Keratinocyte (primary cell): ENCODE measurements at places on chromosomes 16 and 17. TPM values are rescaled to one million over a fixed set of nuclear protein-coding genes. Genes with fewer than 3 reads are reported as not detected.

- no peak for DNase-seq
- no peak overlapping the region for H3K27ac ChIP-seq
- peaks cover 22% of the 10 kb centered on the region for H3K4me1 ChIP-seq
- H3K27me3 ChIP-seq: no peaks in the 10 kb centered on the region
- peaks cover 23% of the 10 kb centered on the region for H3K36me3 ChIP-seq
- H3K4me3 ChIP-seq: no peak overlapping the region
These were observed 7.3 kb downstream of the CLUH start for GRCh38 chr17:2704031-2704889.

DNA sequence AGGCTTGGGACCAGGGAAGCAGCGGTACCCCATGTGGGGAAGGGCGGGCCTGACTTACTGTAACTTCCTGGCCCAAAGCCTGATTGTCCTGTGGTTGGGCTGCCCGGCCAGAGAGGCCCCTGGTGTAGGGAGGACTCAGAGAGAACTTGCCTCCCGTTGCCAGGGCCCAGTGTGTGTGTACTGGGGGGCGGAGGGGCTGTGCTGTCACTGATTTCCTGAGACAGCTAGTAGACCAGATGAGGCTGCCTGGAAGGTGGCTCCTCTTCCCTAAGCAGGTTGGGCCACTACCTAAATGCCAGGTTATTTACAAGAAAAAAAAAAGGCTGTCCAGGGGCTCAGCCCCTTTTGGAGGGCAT, 16.7 kb downstream of the SOCS3 start:
- no peak for DNase-seq
- H3K27me3 ChIP-seq: no peaks in the 10 kb centered on the region
- peak overlapping the region; percentile 87 for H3K27ac ChIP-seq

The SOCS1 gene
- 0.98 to 2.8 TPM (median 2.4 TPM) in 3 replicates for polyA plus RNA-seq

The CDH1 gene
- 247 to 378 TPM (median 285 TPM) in 3 replicates for polyA plus RNA-seq

The PLCG2 gene
- 1.8 to 3.6 TPM (median 3.5 TPM) in 3 replicates for polyA plus RNA-seq

- no peak for DNase-seq
- no peaks in the 10 kb centered on the region for H3K27me3 ChIP-seq
- H3K4me3 ChIP-seq: no peak overlapping the region
- no peaks in the 10 kb centered on the region for H3K4me1 ChIP-seq
- no peak overlapping the region for H3K27ac ChIP-seq
- H3K36me3 ChIP-seq: peaks cover 14% of the 10 kb centered on the region
These were observed 32.3 kb upstream of the CAPN15 start for GRCh38 chr16:495127-495748.

DNA sequence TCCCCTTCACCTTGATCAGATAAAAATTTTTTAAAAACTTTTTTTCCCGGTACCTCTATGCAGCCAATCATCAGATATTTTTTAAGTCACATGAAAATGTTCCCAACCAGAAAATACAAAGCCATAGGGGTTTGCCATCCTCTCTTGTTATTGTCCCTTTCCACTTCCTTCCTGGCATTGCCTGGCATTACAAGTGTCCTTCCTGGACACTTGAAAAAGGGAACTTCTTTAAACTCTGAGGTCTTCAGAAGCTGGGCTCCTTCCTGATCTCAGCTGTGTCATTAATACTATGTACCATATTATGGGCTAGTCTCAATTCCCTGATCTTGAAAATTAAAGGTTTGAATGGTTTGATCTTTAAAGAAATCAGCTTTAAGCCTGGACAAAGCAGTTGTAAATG, 64.9 kb downstream of the TEX14 start:
- H3K36me3 ChIP-seq: no peaks in the 10 kb centered on the region
- H3K27ac ChIP-seq: no peak overlapping the region
- H3K27me3 ChIP-seq: no peaks in the 10 kb centered on the region
- H3K4me1 ChIP-seq: peaks cover 3% of the 10 kb centered on the region

- no peaks in the 10 kb centered on the region for H3K36me3 ChIP-seq
- no peaks in the 10 kb centered on the region for H3K27me3 ChIP-seq
- no peak for DNase-seq
- no peak overlapping the region for H3K4me3 ChIP-seq
- no peaks in the 10 kb centered on the region for H3K4me1 ChIP-seq
These were observed 28.3 kb downstream of the C16orf95 start for GRCh38 chr16:87288753-87289362.

- DNase-seq: no peak
- H3K27ac ChIP-seq: no peak overlapping the region
- H3K4me3 ChIP-seq: no peak overlapping the region
- H3K4me1 ChIP-seq: no peaks in the 10 kb centered on the region
- no peaks in the 10 kb centered on the region for H3K27me3 ChIP-seq
These were observed 10.9 kb upstream of the NT5C start for GRCh38 chr17:75142236-75142971.

- DNase-seq: no peak
- no peaks in the 10 kb centered on the region for H3K4me1 ChIP-seq
- no peak overlapping the region for H3K4me3 ChIP-seq
- no peak overlapping the region for H3K27ac ChIP-seq
- no peaks in the 10 kb centered on the region for H3K36me3 ChIP-seq
These were observed 242.8 kb upstream of the PSMD7 start for GRCh38 chr16:74053826-74054225.

- no peak overlapping the region for H3K4me3 ChIP-seq
- no peak overlapping the region for H3K27ac ChIP-seq
- H3K27me3 ChIP-seq: peaks cover 21% of the 10 kb centered on the region
- H3K4me1 ChIP-seq: no peaks in the 10 kb centered on the region
- no peaks in the 10 kb centered on the region for H3K36me3 ChIP-seq
These were observed 288.2 kb upstream of the SALL1 start for GRCh38 chr16:51439271-51439670.

The KRT16 gene
- 1,163 to 4,746 TPM (median 1,851 TPM) in 3 replicates for polyA plus RNA-seq

- DNase-seq: no peak
- H3K27me3 ChIP-seq: no peaks in the 10 kb centered on the region
- H3K36me3 ChIP-seq: no peaks in the 10 kb centered on the region
These were observed 160.8 kb downstream of the ANKFN1 start for GRCh38 chr17:56314026-56314425.

DNA sequence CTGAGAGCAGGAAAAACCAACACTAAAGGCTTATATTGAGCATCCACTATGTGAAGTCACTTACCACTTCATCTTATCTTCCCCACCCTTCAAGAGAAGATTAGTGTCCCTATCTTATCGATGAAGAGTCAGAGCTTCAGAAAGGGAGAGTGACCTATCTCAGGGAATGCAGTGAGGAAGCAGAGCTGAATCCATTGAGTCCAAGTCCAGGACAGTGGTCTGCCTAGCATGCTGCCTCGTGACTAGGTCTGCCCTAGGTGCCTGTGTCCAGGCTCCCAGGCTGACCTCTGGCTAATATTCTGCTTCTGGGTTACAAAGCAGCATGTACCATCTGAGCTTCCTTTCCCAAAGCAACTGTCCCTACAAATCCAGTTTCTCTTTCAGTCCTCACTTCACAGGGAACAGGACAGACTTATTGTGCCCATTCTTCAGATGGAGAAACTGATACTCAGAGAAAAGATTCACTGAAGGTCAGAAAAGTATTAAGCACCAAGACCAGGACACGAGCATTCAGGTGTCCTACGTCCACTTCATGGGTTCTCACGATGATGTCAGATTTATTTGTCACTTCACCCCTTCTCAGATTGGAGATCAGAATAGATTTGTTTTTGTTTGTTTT, 13.3 kb upstream of the FZD2 start:
- no peak for DNase-seq
- no peaks in the 10 kb centered on the region for H3K27me3 ChIP-seq
- peak overlapping the region; percentile 51 for H3K27ac ChIP-seq
- H3K4me3 ChIP-seq: no peak overlapping the region
- no peaks in the 10 kb centered on the region for H3K36me3 ChIP-seq

DNA sequence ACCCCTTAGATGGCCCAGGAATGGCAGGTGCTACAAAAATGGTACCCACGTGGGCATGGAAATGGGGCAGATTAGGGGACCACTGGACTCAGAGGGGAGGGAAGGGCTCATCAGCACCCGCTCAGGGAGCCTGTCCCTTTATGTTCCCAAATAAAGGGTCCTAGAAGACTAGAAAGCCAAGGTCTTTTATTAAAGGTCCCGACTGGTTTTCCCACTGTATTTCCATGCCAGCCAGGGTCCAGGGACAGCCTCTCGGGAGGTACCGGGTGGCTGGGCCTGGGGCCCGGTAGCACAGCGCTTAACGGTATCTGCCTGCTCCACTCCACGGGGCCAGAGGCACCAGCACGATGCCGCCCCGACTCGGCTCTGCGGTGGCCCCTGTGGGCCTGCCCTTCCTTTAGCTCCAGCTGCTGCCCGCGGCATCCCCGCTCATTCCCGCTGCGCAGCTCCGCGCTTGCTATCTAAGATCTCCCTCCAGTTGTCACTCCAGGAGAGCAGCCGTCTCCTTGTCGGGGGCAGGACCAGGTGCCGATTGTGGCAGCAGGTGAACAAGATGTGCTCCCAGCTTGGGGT, 1.4 kb downstream of the NT5C start:
- H3K4me1 ChIP-seq: peaks cover 16% of the 10 kb centered on the region
- no peak for DNase-seq

DNA sequence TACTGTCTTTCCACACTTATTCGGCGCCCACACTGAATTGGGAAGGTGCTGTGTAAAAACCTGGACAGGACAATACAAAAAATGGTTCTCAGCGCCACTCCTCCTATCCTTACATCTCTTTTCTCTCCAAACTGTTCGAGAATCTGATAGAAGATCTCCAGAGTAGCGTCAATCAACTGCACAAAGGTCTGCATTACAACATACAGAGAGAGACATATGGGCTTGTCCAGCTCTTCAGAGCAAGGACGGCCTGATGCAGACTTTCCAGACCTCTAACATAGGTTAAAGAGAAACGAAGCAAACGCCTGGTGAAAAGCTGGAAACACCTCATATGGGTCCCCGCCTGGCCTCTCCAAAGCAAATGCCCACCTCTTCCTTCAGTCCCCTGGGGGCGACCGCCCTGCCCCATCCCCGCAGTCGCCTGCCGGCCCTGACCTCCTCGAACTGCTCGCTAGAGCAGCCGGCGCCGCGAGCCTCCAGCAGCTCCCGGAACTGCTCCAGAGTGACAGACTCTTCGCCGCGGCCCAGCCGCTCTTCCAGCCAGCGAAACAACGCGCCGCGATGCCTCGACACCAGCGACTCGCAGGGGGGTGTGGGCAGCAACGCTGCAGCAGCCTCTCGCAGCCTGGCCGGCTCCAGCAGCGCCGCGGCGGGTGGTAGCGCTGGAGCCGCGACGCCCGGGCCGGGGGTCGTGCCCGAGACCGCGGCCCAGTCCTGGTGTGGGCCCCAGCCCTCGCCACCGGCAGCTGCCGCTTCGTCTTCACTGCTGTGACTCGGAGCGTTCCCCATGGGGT, 526 bp downstream of the ZZEF1 start:
- DNase-seq: no peak
- H3K36me3 ChIP-seq: peaks cover 6% of the 10 kb centered on the region
- peak overlapping the region; percentile 89 for H3K4me3 ChIP-seq
- H3K4me1 ChIP-seq: peaks cover 16% of the 10 kb centered on the region

- peak overlapping the region; percentile 86 for H3K4me3 ChIP-seq
- no peaks in the 10 kb centered on the region for H3K27me3 ChIP-seq
- peaks cover 57% of the 10 kb centered on the region for H3K4me1 ChIP-seq
- H3K27ac ChIP-seq: peak overlapping the region; percentile 93
- H3K36me3 ChIP-seq: no peaks in the 10 kb centered on the region
These were observed 764 bp upstream of the MNT start for GRCh38 chr17:2401426-2402221.

DNA sequence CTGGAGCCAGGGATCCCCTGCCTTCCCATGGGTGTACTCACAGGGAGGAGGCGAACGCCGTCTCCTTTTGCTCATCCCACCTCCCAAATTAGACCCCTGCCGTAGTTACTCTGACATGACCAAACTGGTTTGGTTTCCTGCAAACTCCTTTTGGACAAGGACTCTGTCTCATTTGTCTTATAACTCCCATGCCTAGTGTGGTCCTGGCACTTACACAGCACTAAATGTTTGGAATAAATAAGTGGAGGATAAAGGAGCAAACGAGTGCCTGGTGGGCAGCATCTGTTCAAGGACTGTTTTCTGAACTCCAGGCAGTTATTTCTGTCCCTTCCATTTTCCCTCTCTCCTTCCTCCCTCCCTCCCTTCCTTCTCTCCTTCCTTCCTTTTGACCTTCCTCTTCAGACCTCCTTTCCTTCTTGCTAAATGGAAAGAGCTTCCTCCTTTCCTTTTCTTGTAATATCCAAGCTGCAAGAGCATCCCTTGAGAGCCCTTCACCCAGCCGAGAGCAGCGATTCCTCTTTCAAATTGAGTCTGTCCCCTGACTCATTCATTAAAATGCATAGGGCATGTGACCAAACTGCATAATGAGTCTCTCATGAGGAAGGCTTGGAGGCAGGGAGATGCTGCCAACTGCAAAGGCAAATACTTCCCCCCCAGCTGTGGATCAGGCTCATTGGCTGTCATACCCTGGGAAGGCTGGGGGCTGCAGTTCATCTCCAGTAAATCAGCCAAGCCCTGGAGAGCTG, 36.8 kb downstream of the CHD9 start:
- H3K36me3 ChIP-seq: no peaks in the 10 kb centered on the region
- H3K4me3 ChIP-seq: peak overlapping the region; percentile 19
- H3K27ac ChIP-seq: peak overlapping the region; percentile 66
- no peak for DNase-seq
- H3K27me3 ChIP-seq: no peaks in the 10 kb centered on the region

- peaks cover 25% of the 10 kb centered on the region for H3K36me3 ChIP-seq
- H3K27me3 ChIP-seq: no peaks in the 10 kb centered on the region
- H3K4me1 ChIP-seq: peaks cover 17% of the 10 kb centered on the region
- H3K27ac ChIP-seq: no peak overlapping the region
- DNase-seq: no peak
These were observed 10.6 kb downstream of the RIPOR1 start for GRCh38 chr16:67539271-67539670.

The SCPEP1 gene
- 33.7 to 43.4 TPM (median 34.4 TPM) in 3 replicates for polyA plus RNA-seq

GRCh38 chr17:28983286-28984230, 22.3 kb downstream of the SEZ6 start:
- H3K27me3 ChIP-seq: peaks cover 39% of the 10 kb centered on the region
- no peak overlapping the region for H3K27ac ChIP-seq
- no peak for DNase-seq
- no peaks in the 10 kb centered on the region for H3K36me3 ChIP-seq

DNA sequence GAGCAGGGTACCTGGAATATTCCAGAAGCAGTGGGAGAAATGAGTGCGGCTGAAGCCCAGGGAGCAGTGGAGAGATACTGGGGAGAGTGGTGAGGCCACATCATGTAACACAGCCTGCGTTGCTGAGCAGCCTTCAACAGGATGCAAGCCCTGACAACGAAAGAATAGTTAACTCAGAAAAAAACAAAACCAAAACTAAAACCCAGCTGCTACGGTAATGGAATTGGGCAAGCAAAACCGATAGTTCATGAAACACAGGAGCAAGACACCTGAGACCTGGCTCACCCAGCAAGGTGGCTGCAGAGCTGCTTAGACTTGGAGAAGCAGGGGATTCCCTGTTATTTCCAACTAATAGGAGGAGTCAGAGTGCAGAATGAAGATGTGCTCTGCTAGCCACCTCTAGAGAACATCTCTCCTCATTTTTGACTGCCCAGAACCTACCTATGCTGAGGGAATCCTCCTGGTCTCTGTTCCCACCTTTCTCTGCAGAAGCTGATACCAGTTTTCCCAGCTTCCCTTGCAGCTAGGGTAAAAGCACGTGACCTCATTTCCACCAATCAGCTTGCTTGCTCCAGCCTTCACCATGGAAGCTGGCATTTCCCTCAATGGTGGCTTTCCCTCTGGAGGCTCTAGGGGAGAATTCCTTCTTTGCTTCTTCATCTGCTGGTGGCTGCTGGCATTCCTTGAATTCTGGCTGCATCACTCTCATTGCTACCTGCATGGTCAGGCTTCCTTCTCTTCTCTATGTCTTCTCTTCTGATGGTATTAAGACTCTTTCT, 59.4 kb upstream of the XYLT1 start:
- H3K36me3 ChIP-seq: no peaks in the 10 kb centered on the region
- H3K27ac ChIP-seq: no peak overlapping the region
- H3K4me3 ChIP-seq: no peak overlapping the region
- no peaks in the 10 kb centered on the region for H3K27me3 ChIP-seq

The SYCE1L gene
- 0.21 to 0.91 TPM (median 0.24 TPM) in 3 replicates for polyA plus RNA-seq

The AMDHD2 gene
- polyA plus RNA-seq: 8.9 to 26.3 TPM (median 12.0 TPM) in 3 replicates

The SPHK1 gene
- polyA plus RNA-seq: 50.2 to 113 TPM (median 84.7 TPM) in 3 replicates
